Stimulated activated CD8-positive, alpha-beta memory T cell treated with anti-CD3 and anti-CD28 coated beads, Interleukin-7, amount 100 ng/mL, for 1 hour (primary cell): ENCODE measurements at places on chromosomes 1 and 21.

DNA sequence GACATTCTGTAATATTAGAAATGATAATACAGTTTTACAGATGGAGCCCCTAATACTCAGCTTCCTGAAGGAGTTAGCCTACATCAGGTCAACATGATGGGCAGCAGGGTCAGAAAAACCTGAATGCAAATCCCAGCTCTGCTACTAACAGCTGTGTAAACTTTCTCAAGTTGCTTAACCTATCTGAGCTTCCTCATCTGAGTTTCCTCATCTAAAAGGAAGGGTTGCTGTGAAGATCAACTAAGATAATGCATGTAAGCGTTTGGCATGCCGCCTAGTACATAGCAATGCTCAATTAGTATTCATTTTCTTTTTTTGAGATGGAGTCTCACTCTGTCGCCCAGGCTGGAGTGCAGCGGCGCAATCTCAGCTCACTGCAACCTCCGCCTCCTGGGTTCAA, 18.4 kb upstream of the DESI2 start:
- no peak for DNase-seq

GRCh38 chr1:227758366-227758765, 23.1 kb downstream of the SNAP47 start:
- DNase-seq = no peak

- DNase-seq = no peak
Measured at GRCh38 chr1:30763651-30764248, 6.2 kb upstream of the LAPTM5 start.

- DNase-seq = no peak
Measured at GRCh38 chr1:2595812-2596529, 9.4 kb downstream of the PRXL2B start.

GRCh38 chr1:18682375-18682774, 51.7 kb downstream of the PAX7 start:
- no peak for DNase-seq

DNA sequence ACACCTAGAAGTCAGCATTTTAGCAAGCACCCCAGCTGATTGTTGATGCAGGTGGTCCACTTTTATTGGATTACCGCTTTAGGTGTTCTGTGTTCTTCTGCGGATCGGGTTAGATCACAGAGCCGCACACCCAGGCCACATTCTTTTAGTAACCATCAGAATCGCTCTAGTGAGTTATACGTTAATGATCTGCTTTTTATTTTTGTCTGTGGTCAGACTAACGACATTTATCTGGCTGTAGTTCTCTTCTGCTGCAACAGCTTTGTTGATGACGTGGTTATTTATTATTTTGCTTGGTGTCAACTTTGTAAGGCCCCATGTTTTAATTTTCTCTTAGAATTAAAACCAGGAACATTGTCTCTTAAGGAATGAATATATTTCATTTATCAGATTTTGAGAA, 18.2 kb downstream of the SCCPDH start:
- no peak for DNase-seq

GRCh38 chr1:104132382-104132973, 382.8 kb downstream of the AMY1C start:
- DNase-seq = no peak

DNA sequence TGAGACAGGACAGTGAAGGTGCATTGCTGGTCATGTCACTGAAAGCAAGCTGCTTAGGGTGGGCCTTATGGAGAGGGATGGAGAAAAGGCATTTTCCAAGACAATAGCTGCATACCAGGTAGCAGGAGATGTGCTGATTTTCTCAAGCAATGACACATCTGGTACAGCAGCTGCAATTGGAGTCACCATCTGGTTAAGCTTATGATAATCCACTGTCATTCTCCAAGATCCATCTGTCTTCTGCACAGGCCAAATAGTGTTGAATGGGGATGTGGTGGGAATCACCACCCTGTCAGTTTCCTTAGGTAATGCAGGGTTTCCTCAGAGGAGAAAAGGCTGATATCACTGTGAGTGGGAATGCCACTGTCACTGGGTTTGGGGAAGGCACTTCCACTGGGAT, 54.6 kb downstream of the ADSS2 start:
- DNase-seq = no peak

- DNase-seq = no peak
Measured at GRCh38 chr1:184947497-184948256, 26.6 kb downstream of the NIBAN1 start.

GRCh38 chr21:33133892-33134291, 64.0 kb downstream of the OLIG1 start:
- DNase-seq = no peak

DNA sequence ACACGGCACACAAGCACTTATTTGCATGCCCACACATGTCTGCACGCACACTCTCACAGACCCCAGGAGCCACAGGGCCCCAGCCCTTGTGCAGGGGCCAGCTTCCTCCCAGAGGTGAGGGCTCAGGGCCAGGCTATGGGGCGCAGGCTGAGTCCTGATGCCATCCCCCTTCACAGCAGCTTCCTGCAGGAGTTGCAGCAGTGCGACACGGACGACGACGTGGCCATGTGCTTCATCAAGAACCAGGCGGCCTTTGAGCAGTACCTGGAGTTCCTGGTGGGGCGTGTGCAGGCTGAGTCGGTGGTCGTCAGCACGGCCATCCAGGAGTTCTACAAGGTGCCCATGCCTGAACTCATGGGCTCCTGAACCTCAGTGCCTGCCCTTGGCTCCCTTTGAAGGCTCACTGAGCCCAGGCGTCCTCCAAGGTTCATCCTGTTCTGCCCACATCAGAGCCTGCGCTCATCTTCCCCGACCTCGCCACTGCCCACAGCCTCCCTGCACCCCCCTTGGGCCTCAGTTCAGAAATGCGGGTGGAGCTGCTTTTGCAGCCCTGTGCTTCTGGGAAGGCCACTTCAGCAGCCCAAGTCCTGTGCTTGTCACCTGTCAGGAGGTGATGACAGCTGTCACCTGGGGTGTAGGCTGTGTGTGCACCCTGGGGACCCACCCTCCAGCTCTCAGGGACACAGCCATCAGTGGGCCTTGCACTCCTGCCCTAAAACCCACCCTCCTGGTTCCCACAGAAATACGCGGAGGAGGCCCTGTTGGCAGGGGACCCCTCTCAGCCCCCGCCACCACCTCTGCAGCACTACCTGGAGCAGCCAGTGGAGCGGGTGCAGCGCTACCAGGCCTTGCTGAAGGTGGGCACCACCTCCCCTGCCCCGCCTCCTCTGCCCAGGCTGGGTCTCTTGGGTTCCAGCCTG, 66.6 kb downstream of the TRIM11 start:
- DNase-seq = no peak

GRCh38 chr21:24280596-24280995, 1326.7 kb downstream of the MRPL39 start:
- DNase-seq = no peak

GRCh38 chr1:42427240-42427639, 28.6 kb downstream of the ZMYND12 start:
- no peak for DNase-seq

DNA sequence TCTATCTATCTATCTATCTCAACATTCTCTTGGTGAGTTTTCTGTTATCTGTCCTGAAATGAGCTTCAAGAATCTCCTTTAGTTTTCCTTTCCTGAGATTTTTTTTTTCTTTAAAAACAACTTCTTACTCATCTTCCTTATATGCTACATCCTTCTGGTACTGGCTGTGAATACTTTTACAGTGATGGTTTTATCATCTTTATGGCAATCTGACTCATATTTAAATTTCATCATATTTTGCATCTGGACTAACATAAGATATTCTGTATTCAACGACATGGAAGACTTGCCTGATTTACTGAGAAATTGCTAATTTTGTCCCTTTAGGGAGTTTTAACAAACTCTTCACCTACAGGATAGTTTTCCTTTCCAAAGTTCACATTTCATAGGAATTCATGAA, 33.0 kb downstream of the PDE4B start:
- DNase-seq = no peak

DNA sequence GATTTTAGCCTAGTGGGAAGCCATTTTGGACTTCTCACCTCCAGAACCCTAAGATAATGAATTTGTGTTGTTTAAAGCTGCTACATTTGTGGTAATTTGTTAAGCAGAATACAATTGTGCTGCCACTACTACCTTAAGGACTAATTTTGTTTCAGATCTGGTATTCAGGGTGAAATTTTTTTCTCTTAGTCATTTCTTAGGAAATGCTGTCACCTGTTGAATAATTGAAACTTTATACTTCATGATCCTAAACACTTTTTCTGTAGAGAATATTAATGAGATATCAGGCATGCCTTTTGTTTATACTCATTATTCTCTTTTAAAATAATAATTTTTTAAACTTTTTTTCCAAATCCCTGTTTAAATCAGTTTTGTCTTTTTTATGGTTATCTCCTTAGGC, 246.8 kb downstream of the TGFB2 start:
- DNase-seq = no peak

GRCh38 chr1:202834771-202835547, 24.2 kb downstream of the PCAT6 start:
- no peak for DNase-seq

- no peak for DNase-seq
Measured at GRCh38 chr1:33347650-33347992, 26.7 kb upstream of the A3GALT2 start.

DNA sequence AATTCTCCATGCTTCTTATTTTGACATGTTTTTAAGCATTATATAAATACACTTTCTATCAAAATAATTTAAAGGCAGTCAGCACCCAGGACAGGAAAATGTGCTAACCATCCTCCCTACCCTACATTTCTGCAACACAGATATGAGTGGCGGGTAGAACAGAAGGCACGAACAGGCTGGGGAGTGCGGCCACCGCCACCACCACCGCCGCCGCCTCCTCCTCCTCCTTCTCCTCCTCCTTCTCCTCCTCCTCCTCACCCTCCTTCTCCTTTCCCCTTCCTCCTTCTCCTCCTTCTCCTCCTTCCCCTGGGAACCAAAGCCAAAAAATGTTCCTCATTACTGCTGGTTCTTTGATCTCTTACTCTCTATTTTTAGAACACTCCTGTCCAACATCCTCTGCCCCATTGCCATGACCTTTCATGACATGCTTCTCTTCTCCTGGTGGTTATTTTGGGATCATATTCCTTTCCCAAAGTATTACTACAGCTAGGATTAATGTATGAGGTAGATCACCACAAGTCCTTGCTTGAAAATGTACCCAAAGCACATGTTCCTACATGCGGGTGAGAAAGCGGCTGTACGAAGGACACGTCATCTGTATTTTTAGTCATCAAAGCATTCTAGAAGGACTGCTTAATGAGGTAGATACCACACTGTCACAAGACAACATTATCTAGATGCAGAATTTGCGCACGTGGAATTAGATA, 24.5 kb upstream of the CCN1 start:
- DNase-seq = no peak

GRCh38 chr1:50724626-50725286, 235.3 kb downstream of the FAF1 start:
- DNase-seq = no peak

GRCh38 chr1:183609313-183609712, 19.1 kb upstream of the NCF2 start:
- no peak for DNase-seq

DNA sequence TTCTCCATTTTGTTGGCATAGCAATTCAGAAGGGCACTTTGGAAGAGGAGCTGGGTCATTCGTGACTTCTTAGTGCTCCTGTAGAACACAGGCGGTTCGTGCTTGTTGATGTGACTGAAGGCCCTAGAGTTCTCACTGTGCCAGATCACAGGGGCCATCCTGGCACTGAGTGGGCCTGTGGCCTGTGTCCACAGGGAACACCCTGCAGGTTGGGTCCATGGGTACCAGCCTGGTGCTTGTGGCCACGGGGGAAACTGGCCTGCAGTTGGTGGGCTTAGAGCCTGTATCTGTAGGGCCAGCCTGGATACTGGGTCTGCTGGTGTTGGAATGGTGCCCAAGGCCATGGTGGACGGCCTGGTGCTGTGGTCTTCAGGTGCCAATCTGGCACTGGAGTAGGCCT, 9.2 kb downstream of the OR2G3 start:
- DNase-seq = no peak

DNA sequence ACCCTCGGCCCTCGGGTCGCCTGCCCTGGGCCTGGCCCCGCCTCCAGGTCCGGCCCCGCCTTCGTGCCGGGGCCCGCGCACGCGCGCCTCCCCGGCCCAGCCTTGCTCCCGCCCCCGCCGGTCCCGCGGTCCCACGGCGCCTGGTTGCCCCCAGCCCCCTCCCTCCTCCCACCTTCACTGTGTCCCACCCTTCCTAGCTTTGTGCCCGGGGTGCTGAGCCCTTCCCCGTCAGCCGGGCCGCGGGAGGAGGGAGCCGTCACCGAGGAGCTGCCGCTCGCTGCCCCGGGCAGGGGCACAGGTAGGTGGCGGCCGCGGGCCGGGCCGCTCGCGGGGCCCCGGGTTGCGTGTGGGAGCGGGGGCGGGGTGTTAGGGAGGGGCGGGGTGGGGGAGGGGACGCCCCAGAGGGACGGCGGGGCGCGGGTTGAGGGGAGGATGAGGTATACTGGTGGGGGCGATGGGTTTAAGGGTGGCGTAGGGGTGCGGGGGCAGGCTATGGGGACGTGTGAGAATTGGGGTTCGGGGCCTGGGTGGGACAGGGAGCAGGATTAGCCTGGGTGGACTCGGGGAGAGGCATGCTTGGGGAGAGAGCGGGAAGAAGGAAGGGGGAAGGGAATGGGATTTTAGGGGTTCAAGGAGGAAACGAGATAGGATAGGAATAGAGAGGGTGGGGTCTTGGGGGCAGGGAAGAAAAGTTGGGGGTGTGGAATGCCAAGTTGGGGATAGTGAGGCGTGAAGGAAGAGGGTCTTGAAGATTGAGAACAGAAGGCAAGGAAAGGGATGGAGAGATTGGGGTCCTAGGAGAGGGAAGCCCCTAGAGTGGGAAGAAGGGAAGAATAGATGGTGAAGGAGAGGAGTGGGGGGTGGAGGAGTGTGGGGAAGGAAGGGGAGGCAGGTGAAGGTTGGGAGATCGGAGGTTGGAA, at the start of gene LRRC42:
LRRC42 (plus strand) TSS at position 99 of the 920 bp plus-strand sequence. CDS start 5,650 bp downstream, outside the sequence.
- no peak for DNase-seq

DNA sequence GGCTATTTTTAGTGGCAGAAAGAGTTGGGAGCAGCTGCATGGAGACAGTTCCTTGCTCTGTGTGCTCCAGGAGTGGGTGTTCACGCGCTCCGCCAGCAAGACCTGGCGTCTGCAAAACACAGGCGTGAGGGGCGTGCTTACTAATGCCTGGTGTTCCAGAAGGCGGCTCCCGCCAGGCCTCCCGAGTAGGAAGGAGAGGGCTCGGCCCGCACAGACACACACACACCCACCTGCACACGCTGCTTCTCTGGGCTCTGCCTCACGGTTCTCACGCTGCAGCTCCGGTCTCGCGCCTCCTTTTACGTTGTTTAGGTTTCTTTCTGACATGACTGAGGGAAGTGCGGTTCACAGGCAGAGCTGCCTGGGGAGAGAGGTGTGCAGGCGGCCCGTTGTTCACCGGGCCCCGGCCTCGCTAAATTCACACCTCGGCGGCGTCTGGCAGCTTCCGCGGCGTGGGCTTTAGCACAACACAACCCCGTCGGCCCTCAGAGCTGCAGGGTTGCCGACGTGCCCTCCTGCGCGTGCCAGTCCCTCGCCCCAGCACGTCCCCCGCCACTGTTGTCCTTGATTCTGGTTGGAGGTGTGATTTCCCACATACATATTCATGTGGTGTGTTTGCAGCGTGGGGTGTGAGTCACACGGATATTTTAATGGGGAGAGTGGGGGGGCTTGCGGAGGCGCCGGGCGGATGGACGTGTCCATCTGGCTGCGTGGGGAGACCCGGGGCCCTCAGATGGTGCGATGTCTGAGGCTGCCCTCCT, 77.0 kb downstream of the SKI start:
- DNase-seq = no peak

- no peak for DNase-seq
Measured at GRCh38 chr1:101330427-101331130, 93.8 kb downstream of the S1PR1 start.
